ENCODE measurements at places on chromosomes 1 and 21.
A peak's percentile ranks its signal among the peaks of the same experiment; 100 is the strongest.

DNA sequence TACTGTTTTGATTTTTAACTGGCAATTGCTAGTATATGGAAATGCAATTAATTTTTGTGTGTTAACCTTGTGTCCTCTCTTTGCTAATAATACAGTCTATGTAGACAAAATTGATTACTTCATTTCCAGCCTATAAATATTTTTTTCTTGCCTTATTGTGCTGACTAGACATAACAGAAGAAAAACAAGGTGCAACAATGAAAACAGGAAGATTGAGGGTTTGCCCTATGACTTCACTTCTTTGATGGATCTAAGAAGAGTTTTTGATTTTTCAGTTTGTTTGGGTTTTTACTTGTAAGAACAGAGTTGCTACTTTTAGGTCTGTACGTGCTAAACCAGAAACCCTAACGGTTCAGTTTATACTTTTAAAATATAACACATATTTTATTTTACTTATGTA is 8.5 kb upstream of the CNIH4 start:
- no peak for DNase-seq

DNA sequence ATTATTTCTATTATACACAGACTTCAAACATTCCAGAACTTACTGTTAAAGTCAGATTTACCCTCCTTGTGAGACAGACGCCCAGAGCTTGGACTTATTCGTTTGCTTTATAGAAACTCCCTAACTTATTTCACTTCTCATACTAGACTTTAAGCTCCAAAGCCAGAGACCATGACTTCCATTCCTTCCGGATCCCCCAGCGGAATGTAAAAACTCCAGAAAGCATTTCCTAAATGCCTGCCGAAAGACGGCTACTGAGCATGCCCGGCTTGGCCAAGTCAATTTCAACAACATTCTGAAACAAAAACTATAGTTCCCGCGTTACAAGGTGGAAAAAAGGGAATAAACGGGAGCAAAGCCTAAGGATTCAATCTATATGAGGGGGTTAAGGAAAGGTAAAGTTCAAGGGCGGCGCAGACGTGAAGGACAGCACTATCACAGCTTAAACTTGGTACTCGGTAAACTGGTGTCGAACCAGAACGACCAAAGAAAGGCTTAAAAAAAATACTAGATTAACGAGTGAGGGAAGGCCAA is 1.1 kb downstream of the USP48 start:
- no peak for DNase-seq

DNA sequence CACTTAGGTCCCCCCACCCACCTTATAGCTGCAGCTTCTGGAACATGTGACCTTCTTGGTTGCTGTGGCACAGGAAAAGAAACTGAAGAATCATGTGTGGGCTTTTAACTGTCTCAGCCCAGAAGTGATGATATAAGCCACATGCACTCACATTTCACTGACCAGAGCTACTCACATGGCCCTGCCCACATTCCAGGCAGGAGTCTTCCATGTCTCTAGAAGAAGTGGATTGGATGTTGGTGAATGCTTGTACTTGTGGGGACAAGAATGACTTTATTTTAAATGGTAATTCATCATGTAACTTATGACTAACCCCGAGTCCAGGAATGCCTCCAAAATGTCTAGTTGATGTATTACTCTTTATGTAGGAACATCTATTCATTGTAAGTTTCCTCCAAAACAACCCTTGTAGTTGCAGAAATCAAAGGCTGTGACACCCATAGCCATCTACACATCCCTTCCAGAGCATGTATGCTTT is 15.8 kb upstream of the CAMK1G start:
- DNase-seq, result no peak

DNA sequence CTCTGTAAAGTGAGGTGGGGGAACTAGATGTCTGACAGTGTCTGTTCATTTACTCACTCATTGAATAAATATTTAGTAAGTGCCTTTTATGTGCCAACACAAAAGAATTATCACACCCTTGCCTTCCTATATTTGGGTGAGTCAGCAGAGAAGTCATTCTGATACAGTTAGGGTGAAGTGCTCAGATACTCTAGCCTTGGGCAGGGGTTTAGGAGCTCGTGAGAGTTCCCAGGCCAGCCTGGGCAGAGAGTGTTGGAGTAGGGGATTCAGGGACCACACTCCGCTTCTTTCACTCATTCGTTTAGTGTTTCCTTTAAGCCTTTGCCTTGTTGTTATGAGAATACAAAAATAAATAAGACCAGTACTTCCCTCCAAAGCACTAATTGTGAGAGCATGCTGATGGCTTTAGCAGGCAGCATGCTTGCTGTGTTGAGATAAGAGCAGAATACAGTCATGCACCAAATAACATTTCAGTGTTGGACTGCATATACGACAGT is 83.9 kb downstream of the DYRK1A start:
- no peak for DNase-seq

DNA sequence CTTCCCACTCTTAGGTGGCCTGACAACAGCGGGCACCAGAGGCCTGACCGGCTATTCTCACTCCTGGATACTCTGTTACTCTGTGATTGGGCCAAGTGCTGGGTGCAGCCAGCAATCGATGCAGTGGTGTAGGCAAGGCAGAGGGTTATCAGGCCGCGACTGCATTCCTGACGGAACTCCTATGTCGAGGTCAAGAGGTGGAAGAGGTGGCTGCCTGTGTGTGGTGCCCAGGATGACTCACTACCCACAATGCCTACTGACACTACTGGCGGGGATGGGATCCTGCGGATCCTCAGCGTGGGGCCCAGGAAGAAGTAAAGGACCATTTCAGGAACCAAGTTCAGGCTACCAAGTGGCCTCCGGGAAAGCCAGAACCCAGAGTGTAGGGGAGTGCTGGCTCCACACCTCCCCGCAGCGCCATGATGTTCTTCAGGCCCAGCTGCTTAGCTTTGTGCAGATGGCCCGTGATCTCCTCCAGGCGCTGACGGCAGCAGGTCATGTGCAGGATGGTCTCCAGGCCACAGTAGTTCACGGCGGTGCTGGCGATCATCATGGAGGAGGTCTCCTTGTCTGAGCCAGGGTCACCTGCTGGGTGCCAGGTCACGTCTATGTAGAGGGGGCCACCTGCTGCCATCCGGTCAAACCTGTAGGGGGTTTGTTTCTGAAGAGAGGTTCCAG is 4.9 kb downstream of the MTHFR start:
- DNase-seq, result no peak

DNA sequence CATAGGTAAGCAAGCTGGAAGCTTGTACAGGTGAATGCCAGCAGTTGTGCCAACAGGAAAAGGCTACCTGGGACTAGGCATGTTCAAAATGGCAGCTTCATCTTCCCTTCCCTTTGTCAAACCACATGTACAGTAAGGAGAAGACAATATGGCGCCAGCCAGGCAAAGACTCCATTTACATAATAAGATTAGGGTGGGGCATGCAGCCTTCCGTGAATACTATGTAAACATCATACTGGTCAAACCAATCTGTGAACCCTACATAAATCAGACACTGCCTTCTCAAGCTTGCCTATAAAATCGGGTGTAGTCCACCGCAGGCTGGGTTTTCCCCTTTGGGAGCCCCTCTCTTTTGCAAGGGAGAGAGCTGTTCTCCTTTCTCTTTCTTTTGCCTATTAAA is 24.6 kb downstream of the ATF3 start:
- no peak for DNase-seq

DNA sequence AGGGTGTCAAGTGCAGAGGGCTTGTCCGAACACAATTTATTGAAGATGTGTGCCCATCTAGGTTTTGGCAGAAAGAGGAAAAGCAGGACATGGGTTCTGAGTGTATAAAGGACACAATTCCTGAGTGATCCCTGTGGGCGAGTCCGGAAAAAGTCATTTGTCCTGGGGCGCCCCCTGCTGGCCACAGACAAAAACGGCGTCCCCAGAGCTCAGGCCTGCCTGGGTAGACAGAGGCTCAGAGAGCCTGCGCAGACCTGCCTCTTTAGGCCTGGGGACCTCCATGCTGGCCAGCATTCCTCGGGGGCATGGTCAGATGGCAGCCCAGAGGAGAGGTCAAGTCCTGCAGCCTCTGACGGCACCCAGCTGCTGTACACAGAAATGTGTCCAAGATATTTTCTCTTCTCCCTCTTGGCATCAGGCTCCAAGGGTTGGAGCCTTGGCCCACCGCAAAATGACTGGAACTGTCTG is 65.5 kb upstream of the LRP8 start:
- DNase-seq, result peak; percentile 62

DNA sequence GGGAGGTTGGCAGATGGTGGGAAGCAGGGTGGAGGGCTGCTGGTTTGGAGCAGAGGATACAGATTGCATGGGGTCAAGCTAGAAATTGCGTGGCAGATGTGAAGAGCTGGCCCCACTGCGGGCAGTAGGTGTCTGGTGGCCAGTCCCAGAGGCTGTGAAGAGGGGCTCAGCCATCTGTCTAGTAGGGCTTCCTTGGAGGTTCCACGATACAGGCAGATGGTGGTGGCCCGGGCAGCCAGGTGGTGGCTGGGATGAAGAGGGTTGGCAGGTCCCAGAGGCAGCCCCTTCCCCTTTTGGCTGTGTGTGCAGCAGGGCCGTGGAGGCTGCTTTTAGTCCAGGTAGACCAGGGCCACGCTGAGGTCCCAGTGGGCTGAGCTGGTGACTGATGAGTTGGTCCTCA is 16.6 kb downstream of the PSEN2 start:
- DNase-seq, result no peak

DNA sequence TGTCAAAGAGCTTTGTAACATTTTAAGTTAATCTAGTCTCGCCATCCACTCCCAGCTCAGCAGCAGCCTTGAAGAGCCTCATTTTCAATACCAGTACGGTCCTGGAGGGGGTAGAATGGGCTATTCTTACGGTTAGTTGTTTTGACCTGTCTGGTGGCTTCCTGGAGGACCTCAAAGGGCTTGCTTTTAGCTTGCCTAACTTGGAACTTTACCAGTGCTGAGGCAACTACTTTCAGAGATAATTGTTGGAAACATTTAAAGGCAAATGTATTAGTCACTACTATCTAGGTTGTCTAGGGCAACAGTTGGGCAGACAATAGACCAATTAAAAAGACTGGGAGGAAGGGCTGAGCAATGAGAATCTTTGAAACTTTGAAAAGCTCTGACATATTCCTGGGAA is 56.0 kb downstream of the TTLL7 start:
- no peak for DNase-seq

Measured in activated CD4-positive, alpha-beta T cell treated with anti-CD3 and anti-CD28 coated beads, Interleukin-2, amount 50 U/mL, for 4 hours (primary cell).